Uterus (tissue), 4 donors: ENCODE measurements at places on chromosomes 7 and 10.

DNA sequence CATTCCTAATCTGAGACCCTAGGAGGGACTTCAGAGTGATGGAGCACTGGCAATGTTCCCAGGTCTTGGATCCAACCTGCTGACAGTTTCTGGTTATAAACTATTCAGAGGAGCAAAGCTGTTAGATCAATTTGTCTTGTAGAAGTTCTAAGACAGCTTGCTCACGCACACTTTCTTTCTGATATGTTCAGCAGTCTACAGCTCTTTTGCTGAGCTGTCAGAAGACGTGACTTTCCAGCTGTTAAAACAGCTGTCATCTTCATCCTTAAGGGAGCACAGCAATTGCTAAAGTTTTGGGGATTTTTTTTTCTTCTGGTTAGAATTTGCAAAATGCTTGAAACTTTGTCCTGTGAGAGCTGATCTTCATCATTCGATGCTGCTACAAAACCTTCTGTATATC is 823.1 kb downstream of the SORCS1 start:
- no peak for DNase-seq

- DNase-seq, result no peak
These were observed 14.8 kb downstream of the COBL start for GRCh38 chr7:51301806-51302205.

DNA sequence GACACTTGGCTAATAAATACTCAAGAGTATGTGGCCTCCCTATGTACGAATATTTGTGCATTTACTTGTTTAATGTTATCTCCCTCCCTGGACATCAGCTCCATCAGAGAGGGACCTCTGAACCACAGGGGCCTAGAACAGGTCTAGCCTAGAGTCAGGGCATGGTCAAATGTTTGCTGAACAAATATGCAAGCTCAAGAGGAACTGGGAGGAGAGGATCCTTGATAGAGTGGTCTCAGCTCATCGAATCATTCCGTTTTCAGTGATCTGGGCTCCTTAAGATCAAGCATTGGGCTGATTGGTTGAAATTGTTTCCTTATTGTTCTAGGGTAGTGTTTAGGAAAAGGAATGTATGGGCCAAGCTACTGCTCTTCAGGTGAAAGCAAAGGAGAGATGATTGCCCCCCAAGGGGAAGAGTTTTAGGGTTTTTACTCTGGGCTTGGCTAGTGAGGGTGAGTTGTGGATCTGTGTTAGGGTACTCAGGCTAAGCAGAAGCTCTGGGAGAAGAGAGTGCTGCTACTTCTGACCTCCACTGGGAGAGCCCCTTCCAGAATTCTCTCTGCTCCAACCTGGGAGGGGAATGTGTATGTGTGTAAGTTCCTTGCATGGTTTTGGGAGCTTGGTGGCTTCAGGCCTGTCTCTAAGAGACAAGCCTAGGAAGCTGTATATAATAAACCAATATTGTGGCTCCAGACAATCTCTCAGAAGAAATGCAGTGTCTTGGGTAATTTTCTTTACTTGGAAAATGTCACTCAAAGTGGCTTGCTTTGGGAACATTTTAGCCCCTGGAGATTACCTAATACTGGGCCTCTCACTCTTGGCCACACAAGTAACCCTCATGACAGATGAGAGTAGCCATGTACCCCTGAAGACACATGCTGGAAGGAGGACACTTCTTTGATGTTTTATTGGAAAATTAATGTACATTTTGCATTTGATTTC is 110.0 kb downstream of the EMX2 start:
- no peak for DNase-seq

GRCh38 chr7:105306298-105306748 is 82.4 kb downstream of the SRPK2 start:
- no peak for DNase-seq

DNA sequence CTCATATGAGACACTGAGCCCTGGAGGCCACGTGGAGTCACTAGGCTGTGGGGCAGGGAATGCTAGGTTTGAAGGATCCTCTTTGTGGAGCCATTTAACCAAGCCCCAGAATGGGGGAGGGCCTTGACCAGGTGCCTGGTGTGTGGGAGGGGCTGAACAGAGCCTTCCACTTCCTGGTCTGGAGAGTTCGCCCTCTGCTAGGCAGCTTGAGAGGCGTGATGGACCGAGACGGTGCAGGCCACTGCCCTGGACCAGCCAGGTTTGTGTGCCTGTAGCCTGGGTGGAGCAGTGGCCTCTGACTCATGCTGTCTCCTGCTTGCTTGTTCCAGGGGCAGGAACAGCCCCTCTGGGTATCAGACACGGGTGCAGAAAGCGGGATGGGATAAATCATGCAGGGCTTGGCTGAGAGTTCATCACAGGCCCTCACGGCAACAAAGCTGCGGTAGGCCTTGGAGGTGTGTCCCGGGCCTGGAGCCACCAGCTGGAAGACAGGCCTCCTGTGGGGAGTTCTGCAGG is 27.4 kb downstream of the ADAMTS14 start:
- no peak for DNase-seq

DNA sequence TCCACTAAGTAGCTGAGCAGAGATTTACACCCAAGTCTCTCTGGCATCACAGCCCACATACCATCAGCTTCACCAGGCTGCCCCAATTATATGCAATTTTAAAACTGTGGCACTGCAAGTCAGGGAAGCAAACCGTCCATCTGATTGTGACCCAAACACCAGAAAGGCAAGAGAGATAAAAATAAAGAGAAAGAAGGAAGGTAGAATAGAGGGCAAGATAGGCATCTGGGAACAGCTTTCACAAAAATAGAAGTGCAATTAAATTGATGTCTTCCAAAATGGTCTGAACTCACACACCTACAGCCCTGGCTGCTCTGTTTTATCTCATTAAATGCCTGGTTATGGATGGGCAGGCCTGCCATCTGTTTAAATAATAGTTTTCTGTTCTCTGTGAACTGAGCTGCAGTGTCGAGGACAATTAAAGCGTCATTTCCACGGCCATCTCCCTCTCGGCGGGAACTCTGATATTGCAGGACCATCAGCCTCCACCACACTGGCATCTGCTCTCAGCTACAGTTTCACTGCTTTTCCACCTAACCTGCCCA is 509.1 kb downstream of the INHBA start:
- no peak for DNase-seq
